C1 segment of cervical spinal cord (tissue), 14 donors: ENCODE measurements at places on chromosomes 11 and 22.
A peak's percentile ranks its signal among the peaks of the same experiment; 100 is the strongest.

DNA sequence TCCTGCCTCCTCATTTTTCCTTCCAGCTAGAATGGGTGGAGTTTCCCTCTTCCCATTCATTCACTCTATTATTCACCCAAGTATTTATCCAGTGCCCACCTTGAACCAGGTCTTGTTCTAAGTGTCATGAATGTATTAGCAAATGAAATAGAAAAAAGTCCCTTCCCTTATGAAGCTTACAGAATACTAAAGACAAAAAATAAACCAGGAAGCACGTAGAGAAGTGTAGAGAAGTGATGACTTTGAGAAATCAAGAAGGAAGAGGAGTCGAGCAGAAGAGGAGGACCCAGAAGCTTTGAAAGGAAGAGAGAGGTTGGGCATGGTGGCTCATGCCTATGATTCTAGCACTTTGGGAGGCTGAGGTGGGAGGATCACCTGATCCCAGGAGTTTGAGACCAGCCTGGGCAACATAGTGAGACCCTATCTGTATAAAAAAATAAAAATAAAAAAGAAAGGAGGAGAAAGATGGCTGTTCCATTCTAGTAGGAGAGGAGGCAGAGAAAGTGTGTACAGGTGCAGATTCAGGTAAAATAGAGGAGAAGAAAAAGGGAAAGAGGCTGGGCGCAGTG lies 17.1 kb upstream of the SYVN1 start:
- DNase-seq: no peak

DNA sequence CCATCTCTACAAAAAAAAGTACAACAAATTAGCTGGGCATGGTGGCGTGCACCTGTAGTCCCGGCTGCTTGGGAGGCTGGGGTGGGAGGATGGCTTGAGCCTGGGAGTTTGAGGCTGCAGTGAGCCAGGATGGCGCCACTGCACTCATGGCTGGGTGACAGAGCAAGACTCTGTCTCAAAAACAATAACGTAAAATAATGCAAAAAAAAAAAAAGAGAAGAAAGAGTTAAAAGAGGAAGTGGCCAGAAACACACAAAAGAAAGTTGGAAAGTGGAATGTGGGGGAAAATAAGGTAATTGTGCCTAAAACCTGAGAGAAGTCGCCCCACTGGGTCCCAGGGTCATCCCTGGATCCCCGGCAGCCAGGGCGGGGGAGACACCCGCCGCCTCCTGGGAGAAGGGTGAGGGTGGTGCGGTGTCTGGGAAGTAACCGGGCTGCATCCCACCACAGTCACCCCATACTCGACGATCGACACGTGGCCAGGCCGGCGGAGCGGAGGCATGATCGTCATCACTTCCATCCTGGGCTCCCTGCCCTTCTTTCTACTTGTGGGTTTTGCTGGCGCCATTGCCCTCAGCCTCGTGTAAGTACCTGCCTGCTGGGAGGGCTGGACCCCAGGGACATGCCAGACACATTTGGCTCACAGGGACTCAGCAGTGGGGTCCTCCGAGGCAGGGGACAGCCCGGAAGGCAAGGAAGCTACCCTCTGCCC lies 8.1 kb downstream of the UPK3A start:
- DNase-seq: no peak

DNA sequence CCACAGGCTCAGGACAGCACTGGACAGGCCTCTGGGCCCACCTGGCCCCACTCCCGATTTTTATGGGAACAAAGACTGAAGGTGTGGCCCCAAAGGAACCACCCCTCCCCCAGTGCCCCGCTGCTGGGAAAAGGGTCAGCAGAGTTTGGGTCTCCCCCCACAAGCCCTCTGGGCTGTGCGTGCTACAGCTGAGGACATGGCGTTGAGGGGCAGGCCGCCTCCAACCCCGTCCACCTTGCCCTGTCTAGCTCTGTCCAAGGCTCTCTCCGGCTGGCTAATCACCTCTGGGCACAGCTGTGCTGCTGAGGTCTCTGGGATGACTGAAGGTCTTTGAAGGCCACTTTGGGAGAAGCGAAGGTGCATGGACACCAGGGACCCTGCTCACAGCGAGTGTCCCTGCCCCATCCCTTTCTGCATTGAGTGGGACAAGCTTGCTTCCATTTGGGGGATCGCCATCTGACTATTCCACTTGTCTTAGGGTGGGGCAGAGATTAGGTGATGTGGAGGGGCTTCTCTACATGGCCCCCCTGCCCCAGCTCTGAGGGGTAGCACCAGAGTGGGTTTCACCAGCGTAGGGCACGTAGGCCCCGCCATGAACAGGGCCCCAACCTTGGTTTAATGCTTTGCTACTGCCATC lies 6.5 kb downstream of the ASCL2 start:
- no peak for DNase-seq

DNA sequence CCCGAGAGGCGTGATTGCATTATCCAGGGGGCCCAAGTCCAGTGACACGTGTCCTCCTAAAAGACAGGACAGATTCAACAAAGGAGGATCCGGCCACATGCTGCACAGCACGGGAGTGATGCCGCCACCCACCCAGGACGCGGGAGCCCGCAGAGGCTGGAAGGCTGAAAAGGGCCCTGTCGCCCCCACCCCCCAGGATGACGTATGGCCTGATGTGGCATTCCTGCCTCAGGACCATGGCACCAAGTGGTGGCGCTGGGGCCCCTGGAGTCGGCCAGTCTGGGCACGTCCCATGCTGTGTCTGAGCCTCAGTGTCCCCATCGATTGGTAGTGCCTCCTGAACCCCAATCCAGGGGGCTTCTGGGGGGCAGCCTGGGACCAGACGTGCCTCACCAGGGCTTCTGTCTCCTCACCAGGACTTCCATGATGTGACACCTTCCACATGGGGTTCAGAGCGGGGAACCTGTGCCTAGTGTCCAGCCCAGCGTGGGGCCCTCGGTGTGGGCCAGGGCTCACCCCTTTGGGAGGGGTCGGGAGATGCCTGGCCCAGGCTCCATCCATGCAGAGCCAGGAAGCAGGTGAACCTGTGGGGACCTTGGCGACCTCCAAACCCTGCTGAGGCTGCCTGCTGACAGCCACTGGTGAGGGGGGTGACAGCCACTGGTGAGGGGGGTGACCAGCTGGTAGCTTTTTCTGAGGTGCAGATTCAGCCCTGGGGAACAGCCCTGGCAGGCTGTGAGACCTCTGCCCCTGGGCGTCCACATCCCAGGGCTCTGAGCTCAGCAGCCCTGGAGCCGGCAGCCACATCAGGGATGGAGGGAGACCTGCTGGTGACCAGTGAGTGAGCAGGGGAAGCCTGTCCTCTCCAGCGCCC lies 75.3 kb downstream of the KCNQ1 start:
- DNase-seq: no peak

DNA sequence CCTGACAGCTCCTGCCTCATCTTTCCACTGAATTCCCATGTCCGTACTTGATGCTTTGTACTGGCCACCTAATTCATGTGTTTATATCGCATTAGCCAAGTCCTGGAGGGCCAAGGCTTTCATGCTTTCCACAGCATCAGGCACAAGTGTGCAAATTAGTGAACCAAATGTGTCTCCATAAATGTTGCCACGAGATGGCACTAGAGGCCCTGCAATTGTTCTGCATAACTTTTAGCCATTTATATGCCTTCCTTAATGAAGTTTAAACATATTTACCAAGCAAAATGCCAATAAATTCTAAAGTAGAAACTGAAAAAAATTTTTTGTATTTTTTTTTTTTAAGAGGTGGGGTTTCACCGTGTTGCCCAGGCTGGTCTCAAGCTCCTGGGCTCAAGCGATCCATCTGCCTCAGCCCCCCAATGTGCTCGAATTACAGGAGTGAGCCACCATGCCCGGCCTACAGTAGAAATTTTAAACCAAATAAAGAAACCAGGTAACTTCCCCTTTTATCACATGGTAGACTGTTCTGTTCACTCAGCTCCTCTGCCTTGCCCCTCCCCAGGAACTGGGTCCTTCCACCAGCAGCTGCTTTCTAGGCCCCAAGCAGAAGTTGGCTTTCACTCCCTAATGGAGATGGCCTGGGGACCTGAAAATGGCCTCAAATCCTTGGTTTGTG lies 20.8 kb upstream of the IL18BP start:
- DNase-seq: peak; percentile 14
